Kidney (tissue), 22 donors: ENCODE measurements at places on chromosomes 16 and 17. TPM values are rescaled to one million over a fixed set of nuclear protein-coding genes. Genes with fewer than 3 reads are reported as not detected.

DNA sequence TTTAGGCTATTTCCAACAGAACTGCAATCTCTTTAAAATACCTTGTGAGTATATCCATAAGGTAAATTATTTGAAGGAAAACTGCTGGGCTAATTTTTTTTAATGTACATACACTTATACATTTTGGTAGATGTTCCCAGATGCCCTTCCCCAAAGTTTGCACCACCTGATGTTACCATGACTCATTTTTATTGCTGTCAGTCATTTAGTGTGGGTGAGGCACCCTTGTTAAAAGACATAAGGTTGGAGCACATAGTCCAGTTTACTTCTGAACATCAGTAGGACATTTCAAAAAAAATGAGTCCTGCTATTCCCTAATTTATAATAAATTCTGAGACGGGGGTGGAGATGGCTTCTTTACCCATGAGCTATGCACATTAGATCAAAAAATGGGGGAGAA, 138.6 kb downstream of the RBFOX1 start:
- DNase-seq: no peak

GRCh38 chr16:85505794-85506634, 107.1 kb upstream of the GSE1 start:
- no peak for DNase-seq

DNA sequence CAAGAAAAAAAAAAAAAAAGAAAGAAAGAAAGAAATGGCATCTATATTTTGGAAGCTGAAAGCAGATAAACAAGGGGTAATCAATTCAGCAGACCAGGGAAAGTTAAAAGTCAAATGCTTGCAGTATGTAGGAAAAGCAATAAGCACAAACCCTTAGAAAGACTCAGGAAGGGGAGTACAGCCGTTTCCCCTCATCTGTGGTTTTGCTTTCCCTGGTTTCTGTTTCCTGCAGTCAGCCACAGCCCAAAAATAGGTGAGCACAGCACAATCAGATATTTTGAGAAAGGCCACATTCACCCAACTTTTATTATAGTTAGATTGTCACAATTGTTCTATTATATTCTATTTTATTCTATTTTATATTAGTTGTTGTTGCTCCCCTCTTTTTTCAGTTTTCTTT, 14.4 kb upstream of the ALOX12 start:
- DNase-seq: no peak

- no peak for DNase-seq
Observed at GRCh38 chr16:12767897-12768296, 35.8 kb downstream of the CPPED1 start.

The OR1F1 gene
- not detected for polyA plus RNA-seq

DNA sequence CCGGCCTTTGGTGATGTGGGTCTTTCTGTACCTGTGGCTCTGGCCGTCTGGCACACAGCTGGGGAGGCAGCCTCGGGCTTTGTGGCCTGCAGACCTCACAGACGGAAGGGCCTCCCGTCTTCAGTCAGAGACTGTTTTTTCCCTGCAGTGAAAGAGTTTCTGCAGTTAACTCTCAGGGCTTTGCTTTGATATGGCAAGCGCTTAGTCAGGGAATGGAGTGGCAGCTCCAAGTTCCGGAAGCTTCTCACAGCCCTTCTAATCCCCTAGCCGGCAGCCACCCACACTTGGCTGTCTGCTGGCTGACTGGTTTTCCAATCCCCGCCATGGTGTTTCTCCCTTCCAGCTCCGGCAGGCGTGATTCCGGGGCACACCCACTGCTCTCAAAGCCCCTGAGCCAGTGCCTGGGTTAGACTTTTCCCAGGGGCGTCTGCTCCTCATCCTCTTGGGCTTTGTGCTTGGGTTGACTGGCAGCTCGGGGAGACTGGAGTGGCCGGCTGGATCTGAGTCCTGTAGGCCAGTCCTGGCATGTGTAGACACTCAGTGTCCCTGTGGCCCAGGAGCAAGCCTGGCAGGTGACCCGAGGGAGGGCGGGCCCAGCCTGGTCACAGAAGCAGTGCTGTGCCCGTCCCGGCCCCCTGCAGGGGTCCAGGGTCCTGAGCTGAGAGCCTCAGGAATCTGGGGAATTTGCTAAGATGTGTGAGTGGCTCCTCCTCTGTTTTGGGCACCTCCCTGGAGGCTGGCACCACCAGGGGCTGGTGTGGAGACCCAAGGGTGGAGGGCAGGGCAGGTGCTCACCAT, 29.9 kb downstream of the BAIAP2 start:
- DNase-seq: no peak

The OTOP2 gene
- polyA plus RNA-seq: not detected

- no peak for DNase-seq
Observed at GRCh38 chr16:85451641-85452363, 161.3 kb upstream of the GSE1 start.

GRCh38 chr17:7589204-7589868, 558 bp downstream of the SOX15 start:
- DNase-seq: peak; percentile 88

GRCh38 chr17:81238815-81239713, at the start of the genes NDUFAF8 and TEPSIN:
NDUFAF8 (plus strand) TSS chr17:81239318; CDS start chr17:81239364, 46 bp downstream.
TEPSIN (minus strand) TSS chr17:81239055; CDS start chr17:81239033, 22 bp downstream.
- peak; percentile 100 for DNase-seq

- DNase-seq: no peak
Observed at GRCh38 chr17:32636598-32637218, 149.9 kb downstream of the CDK5R1 start.

The CSNK2A2 gene
- 26.7 TPM for polyA plus RNA-seq

The MYH11 gene
- 40.2 TPM for polyA plus RNA-seq

- no peak for DNase-seq
Observed at GRCh38 chr17:71521724-71522123, 599.1 kb upstream of the SOX9 start.

The NHLRC4 gene
- polyA plus RNA-seq: 17.4 TPM

DNA sequence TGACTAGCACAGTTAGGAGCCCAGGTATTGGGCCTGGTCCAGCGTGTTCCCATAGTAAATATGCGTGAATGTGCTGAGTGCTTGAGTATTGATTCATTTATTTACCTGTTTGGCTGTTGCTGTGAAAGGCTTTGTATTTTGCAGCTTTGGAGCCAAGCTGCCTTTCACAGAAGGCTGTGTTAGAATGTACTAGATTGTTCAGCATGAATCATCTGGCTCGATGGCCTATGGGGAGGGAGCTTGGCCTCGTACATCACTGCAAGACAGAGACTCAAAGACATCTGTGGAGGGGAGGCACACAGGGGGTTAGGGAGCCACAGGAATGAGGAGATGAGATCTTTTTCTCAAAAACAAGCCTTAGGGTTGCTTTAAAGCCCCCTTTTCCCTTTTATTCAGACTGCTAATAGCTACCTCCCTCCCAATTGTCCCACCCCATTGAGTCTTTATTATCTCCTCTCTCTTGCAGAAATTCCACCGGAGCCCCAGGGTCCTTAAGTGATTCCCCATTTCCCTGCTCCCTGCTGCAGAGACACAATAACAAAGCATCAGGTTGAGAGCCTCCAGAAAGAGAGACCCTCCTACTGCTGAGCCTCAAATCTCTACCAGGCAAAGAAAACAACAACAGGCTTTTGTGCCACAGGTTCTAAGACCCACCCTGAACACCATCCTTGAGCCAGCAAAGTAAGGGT, 307.2 kb downstream of the ABCC12 start:
- DNase-seq: no peak

The DNAAF1 gene
- polyA plus RNA-seq: 2.4 TPM

- DNase-seq: no peak
Observed at GRCh38 chr17:42111871-42112551, 503 bp downstream of the DHX58 start.

The GRB7 gene
- 20.9 TPM for polyA plus RNA-seq

The KRTAP2-3 gene
- not detected for polyA plus RNA-seq

GRCh38 chr16:86528061-86528929, 18.0 kb downstream of the FOXF1 start:
- DNase-seq: no peak

The FBXW10 gene
- not detected for polyA plus RNA-seq

The NDE1 gene
- polyA plus RNA-seq: 4.6 TPM

The PRSS53 gene
- 0.99 TPM for polyA plus RNA-seq

GRCh38 chr17:13592427-13592826, 9.3 kb downstream of the HS3ST3A1 start:
- DNase-seq: no peak

The OTOA gene
- polyA plus RNA-seq: 0.39 TPM

The ABCA10 gene
- polyA plus RNA-seq: 2.1 TPM

The KRT13 gene
- polyA plus RNA-seq: not detected

GRCh38 chr16:1206786-1207185, 18.3 kb downstream of the TPSG1 start:
- no peak for DNase-seq

DNA sequence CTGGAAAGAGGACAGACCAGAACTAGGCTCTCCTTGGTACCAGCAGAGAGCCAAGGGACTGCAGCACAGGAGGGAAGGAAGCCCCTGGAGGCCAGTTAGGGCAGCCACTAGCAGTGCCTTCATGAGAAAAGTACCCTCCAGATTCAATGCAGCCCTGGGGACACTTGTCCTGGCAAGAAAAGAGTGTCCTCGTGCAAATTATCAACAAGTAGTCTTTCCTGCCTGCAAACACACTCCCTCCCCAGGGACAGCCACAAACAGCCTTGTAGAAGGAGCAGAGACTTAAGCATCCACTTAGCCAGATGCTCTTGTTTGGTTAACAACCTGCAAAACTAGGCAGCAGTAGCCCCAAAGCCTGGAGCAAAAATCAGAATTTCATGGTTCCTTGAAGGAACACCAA, 24.3 kb downstream of the CENPV start:
- no peak for DNase-seq

DNA sequence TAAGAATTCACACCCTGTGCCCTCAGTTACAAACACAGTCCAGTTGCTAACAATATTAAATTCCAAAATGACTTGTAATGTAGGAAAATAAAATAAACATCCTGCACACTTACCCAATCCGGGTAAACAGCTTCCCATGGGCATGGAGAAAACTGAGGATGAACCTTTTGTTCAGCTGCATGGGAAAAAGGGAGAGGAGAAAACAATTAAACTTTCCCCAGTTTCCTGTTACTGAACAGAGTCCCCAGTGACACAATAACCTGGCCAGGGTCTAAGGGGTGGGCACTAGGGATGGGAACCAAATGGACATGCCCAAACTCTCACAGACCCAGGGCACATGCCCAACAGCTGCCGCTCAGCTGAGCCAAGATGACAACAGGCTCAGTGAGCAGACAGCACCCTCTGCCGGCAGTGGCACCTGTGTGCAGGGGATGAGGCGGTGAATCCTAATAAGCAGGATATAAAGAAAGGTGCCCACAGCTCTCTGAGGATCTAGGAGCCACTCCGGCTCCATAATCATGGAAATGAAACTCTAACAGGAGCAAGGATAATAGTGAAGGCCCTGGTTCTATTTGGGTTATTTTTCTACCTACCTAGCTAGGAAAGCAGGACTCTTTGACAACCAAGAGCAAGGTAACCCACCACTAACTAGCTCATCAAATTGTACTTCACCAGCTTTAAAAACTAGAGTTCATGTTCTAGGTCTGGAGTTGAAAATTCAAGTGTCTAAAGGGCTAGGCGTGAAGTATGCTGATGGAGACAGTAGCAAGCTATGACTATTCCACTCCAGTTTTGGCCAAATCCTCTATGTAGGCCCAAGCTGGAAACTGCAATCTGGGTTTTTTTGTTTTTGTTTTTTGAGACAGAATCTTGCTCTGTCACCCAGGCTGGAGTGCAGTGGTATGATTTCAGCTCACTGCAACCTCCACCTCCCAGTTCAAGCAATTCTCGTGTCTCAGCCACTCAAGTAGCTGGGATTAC, 58.8 kb downstream of the SMG6 start:
- DNase-seq: peak; percentile 86

DNA sequence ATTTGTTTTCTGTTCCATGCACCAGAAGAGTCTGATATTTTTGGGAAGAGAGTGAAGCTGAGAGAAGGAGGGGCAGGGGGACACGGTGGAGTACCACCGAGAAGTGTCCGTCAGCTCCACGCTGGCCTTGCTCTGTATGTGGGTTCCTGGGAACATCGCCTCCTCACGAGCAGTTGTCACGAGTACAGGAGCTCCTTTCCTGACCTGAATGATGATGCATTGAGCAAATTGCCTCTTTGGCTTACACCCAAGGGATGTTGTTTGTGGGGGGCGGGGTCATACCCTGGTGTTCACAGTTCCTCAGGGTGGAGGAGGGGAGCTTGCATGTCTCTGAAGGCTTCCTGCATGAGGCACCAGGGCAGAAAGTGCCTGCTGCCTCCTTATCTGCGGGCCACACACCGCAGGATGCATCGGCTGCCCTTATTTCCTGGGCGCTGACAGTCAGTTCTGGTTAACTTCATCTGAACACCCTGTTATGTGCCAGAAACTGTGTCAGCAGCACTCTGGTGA, 36.2 kb downstream of the RGS9 start:
- DNase-seq: no peak

- DNase-seq: no peak
Observed at GRCh38 chr17:81837641-81838040, 2.8 kb upstream of the PPP1R27 start.

GRCh38 chr17:78724544-78724943, 57.5 kb downstream of the CYTH1 start:
- no peak for DNase-seq

GRCh38 chr16:2928796-2929195, 17.1 kb downstream of the FLYWCH1 start:
- DNase-seq: no peak

- DNase-seq: peak; percentile 85
Observed at GRCh38 chr17:55284001-55284884, 19.5 kb downstream of the HLF start.

GRCh38 chr17:50763716-50764475, 3.4 kb downstream of the ANKRD40CL start:
- no peak for DNase-seq
